ENCODE measurements at places on chromosomes 4 and X.

DNA sequence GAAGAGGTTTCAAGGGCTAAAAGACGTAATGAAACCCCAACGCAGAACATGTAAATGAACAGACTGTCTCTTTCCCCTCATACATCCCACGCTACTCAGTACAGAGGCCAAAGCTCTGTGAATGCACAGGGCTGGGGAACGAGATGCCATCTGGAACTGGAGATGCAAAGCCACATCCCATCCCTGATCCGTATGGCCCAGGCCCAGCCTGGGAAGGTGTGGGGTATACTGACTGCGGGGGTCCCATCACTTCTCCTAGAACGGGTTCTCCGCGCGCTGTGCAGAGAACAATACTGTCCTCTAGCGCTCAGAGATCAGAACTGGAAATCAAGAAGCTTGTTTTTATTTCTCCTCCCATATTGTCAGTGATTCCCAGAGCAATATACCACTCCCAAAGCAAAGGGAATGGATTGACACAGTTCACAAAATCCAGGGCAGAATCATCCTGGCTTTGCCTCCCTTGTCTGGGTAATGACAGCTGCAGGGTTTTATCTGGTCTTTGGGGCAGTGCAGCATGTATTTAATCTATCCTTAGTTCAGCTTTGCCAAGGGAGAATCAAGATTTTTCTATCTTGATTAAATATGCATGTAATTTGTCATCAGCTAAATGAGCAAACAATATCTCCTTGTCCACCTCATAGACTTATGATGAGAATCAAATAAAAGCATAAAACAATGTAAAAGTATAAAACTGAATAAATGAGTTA is 47.3 kb upstream of the TLR3 start:
- peak; percentile 80 for DNase-seq

DNA sequence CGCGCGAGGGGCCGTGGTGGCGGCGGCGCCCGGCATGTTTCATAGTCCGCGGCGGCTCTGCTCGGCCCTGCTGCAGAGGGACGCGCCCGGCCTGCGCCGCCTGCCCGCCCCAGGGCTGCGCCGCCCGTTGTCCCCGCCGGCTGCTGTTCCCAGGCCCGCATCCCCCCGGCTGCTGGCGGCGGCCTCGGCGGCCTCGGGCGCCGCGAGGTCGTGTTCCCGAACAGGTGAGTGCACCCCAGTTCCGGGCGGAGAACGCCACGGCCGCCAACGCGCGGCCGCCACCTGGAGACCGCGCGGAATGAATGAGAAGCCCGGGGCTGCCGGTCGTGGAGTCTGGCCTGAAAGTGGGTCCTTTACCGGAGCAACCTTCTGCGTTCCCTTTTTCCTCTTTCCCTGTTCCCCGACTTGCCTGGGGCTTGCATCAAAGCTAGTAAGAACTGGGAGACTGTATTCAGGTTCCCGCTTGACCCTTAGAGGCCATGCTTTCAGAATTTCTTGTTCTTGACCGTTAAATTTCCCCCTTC is 429 bp downstream of the NOCT start:
- DNase-seq: peak; percentile 55

- no peak for DNase-seq
These were observed 2637.0 kb downstream of the PCDH7 start for GRCh38 chr4:33357121-33357520.

GRCh38 chr4:36133658-36134057 is 110.7 kb downstream of the ARAP2 start:
- DNase-seq: no peak

DNA sequence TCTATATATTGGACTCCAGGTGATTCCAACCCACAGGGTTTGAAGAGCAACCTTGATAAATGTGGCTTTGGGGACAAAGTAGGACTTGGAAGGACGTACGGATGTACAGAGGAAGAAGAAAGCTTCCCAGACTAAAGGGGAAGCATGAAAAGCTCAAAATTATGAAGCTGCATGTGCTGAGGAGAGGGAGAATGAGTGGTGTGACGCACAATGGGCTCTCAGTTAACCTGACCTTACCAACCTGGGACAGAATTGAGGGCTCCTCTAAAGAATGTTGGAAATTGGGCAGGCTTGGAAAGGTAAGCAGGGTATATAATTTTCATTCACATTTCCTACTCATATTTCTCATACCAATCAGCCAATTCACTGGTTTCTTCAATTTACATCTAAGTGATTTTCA is 10.5 kb upstream of the TIGD2 start:
- no peak for DNase-seq

DNA sequence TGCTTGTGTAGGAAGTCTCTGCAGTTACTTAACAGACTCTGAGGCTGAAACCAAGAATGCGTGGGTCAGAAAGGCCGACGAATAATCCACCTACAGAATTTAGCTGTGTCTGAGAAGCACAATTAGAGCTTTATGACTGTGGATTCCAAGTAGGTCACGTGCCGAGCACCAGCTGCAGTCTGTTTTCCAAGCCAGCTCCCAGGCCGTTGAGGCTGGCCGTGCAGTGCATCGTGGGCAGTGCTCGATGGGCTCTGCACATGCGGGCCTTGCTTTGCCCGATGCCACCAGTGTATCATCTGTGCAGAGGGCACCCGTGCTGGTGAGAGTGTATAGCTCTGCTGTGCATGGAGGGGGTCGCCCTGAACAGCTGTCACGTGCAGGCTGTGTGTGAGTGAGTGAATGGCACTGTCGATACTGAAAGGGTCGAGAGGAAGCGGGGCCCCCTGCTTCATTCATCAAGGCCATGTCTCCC is 67.5 kb upstream of the CLDN34 start:
- peak; percentile 44 for DNase-seq

GRCh38 chrX:107934262-107934661 is 47.9 kb downstream of the TEX13B start:
- DNase-seq: no peak

DNA sequence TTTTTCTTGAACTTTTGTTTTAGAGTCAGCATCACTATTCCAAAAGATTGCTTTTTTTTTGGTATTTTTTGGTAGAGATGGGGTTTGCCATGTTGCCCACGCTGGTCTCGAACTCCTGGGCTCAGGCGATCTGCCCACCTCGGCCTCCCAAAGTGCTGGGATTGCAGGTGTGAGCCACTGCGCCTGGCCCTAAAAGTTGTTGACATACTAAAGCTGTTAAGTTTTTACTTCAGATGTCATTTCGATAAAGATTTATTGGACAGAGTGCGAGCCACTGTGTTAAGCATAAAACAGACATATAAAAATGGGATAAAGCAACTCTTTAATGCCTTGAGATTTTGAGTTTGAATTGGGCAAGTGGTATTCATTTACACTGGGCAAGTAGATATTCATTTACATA is 28.3 kb downstream of the USO1 start:
- DNase-seq: no peak

- DNase-seq: no peak
These were observed 294.2 kb downstream of the GRIA2 start for GRCh38 chr4:157514711-157515110.
